Activated CD4-positive, alpha-beta T cell treated with anti-CD3 and anti-CD28 coated beads for 24 hours (primary cell): ENCODE measurements at places on chromosomes 12 and 14.

- DNase-seq, result no peak
Observed at GRCh38 chr12:41277946-41278267, 89.8 kb downstream of the PDZRN4 start.

DNA sequence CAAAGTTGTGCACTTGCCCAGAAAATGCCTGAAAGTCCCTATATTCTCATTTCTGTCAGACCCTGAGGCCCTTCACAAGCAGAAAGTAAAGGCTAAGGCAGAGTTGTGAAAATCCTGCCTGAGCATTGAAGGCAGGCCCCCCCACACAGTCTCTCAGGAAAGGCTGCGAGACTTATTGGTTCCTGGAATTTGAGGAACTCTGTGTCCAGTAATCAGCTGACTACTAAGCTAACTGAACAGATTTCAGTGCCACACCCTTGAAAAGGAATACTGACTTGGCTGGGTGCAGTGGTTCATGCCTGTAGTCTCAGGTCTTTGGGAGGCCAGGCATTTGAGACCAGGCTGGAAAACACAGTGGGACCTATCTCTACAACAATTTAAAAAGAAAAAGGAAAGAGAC is 21.1 kb upstream of the PPP2R5E start:
- DNase-seq, result no peak

DNA sequence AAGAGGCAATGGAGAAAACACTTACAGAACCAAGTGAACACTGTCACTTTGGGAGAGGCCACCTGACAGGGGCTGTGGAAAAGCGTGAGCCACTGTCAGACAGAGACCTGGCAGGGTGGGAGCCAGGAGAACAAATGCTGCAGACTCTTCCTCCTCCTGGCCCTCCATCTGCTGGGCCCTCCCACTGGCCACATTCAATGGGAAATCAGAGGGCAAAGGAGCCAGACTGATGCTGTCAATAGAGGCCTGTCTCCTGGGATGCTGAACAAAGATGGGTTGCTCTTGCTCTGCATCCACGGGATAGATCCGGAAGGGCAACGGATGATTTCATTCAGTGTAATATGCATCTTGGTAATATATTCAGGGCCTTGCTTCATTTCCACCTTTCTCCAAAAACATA is 44.9 kb upstream of the BCAT1 start:
- DNase-seq, result no peak

DNA sequence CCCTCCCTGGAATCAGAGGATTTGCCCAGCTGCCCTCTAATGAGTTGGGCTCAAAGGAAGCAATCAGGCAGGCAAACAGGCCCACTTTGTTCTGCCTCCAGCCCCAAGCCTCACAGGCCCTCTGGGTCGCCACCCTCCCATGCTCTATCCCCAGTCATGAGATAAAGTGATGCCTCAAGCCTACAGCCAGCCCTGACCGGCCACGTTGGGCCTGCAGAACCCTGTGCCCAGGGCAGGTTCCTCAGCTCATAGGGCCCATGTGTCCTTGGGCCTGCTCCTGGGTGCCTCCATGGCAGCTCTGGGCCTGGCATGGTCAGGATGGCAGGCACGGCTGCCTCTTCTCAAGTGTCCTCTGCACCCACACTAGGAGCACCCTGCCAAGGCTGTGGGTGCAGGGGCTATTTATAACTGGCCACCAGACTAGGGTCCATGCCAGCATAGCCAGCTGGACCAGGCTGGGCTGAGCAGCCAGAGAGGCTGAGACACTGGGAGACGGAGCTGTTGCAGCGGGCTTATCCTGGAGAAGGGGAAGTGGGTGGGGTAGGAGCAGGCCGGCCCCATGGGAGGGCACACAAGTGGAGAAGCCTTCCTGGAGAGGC is 20.2 kb downstream of the HDAC7 start:
- DNase-seq, result no peak

- DNase-seq, result no peak
Observed at GRCh38 chr14:92540472-92541048, 27.0 kb downstream of the RIN3 start.

DNA sequence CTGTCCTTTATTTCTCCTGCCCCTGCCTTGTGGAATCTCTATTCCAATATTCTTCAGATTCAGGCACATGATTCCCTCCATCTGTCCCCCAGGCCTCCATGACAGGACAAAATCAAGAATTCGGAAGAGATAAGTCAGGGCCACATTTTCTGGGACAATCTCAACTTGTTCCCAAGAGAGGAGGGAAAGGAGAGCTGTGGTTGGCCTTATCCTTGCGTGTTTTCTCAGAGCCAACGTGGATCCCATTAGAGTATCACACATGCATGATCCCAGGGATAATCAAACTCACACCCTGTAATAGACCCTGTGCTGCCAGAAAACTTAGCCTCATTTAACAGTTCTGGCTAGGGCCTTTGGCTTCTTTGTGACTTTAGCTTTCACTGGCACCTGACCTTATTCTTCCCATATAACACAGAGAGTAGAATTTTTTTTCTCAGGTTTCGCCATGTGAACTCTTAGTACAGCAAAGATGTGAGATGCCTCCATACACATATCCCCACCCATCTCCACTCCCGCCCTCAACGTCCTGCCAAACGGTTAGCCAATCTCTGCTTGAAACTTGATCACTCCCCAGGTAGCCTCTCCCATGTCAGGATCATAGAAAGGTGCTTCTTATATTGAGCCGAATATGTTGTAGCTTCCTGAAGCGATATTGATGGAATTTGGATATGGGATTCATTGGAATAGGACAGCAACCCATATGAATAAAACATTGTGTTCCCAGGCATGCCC is 6.7 kb upstream of the KRT1 start:
- DNase-seq, result no peak

- no peak for DNase-seq
Observed at GRCh38 chr12:67241482-67241881, 27.7 kb upstream of the CAND1 start.

GRCh38 chr12:95922231-95922630 is 20.2 kb downstream of the CCDC38 start:
- no peak for DNase-seq

- no peak for DNase-seq
Observed at GRCh38 chr14:24307575-24308341, at the start of gene CIDEB. Gene CIDEB (minus strand): TSS chr14:24307977. CDS start chr14:24307858, 119 bp downstream.

GRCh38 chr14:39452680-39453079 is 20.4 kb upstream of the FBXO33 start:
- DNase-seq, result no peak

- no peak for DNase-seq
Observed at GRCh38 chr14:92515546-92516343, 2.2 kb downstream of the RIN3 start.

DNA sequence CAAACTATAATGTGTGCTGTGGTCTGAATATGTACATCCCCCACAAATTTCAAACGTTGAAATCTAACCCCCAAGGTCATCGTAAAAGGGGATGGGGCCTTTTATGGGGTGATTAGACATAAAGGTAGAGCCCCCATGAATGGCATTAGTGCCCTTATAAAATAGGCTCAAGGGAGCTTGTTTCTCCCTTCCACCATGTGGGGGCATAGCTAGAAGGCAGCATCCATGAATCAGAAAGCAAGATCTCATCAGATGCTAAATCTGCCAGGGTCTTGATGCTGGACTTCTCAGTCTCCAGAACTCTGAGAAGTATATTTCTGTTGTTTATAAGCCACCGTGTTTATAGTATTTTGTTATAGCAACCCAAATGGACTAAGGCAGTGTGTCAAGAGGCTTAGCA is 33.4 kb upstream of the IGF1 start:
- no peak for DNase-seq
